ENCODE measurements at places on chromosomes 11 and 22.
A peak's percentile ranks its signal among the peaks of the same experiment; 100 is the strongest.

GRCh38 chr11:46121724-46122477, 647 bp upstream of the PHF21A start:
- DNase-seq, result peak; percentile 55

DNA sequence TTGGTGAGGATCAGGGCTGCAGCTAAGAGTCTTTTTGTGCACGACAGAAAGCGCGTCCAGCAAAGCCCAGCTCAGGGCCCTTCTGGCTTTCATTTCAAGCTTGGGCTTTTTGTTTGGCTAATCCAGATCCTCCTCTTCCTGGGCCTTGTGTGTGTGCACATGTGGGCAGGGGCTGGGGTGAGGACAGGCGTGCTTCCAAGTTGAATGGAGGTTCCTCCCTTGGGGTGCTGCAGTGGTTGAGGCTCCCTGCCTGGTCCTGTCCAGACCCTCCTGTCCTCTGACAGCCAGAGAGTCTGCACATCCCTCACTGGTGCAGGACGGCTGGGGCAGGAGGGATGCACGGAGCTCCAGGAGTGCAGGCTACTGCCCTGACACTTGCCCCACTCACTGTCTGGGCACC, 62.0 kb upstream of the NECTIN1 start:
- DNase-seq, result no peak

DNA sequence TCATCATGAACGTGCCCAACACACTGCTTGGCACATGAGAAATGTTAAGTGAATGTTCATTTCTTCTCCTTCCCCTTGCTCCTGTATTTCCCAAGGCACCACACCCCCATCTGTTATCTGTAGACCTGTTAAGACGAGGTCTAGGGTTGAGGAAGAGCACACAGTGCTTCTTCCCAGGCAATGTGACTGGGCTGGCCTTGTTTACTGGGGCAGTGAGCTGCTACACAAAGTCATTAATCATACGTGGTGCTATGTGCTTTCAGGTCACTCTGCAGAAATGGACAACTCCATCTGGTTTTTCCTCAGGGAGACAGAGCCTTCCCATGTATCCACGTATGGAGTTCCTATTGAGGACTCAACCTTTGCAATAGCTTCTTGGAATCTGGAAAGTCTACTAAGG, 118.7 kb downstream of the KCNC1 start:
- no peak for DNase-seq

- no peak for DNase-seq
Observed at GRCh38 chr11:117625237-117625636, 171.8 kb downstream of the DSCAML1 start.

- no peak for DNase-seq
Observed at GRCh38 chr11:19595840-19596751, 116.5 kb upstream of the NAV2 start.

DNA sequence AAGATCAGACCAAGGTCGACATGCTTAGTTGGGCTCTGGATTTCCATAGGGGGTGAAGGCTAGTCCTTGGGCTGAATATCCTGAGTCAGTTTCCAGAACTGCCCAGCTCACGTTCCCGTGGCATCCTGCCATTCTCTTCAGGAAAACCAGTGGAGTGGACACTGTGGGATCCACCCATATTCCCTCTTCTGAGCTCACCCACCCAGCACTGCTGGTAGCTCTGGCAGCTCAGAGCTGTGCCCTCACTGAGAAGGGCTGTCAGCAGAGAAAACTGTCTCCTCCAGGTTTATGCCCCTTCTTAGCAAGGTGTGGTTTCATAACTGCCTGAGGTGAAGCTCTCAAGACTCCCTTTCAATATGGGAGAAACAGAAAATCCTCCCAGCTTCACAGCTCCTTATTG, 111.7 kb downstream of the GGTLC2 start:
- DNase-seq, result no peak

- DNase-seq, result no peak
Observed at GRCh38 chr11:420054-420910, 5.5 kb upstream of the SIGIRR start.

- no peak for DNase-seq
Observed at GRCh38 chr22:24422102-24422665, 5.2 kb upstream of the ADORA2A start.

DNA sequence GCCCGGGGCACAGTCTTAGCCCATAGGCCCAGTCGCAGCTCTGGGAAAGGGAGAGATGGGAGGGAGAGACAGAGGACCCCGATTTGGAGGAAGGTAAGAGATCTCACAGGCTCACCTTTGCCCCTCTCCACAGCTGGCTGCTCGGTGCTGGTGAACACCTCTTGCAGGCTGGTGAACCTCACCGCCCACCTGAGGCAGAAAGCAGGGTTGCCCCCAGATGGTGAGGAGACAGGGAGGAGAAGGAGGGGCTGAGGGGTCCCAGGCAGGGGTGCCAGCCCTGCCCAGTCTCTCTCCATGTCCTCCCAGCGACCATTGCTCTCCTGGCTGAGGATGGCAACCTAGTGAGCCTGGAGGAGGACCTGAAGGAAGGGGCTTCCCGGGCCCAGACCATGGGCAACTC, 1.2 kb downstream of the C22orf15 start:
- no peak for DNase-seq

All from stimulated activated CD4-positive, alpha-beta T cell treated with anti-CD3 and anti-CD28 coated beads, Interleukin-4, amount 100 ng/mL, for 48 hours (primary cell).